ENCODE measurements at places on chromosomes 6 and 20. TPM values are rescaled to one million over a fixed set of nuclear protein-coding genes. Genes with fewer than 3 reads are reported as not detected.

The MYB gene
- total RNA-seq, result 0.18 TPM

- DNase-seq, result no peak
Observed at GRCh38 chr20:1332749-1333300, 3.9 kb upstream of the SDCBP2 start.

- DNase-seq, result no peak
Observed at GRCh38 chr20:54017846-54018245, 52.5 kb downstream of the BCAS1 start.

GRCh38 chr6:89468998-89469397 lies 36.0 kb downstream of the ANKRD6 start:
- no peak for DNase-seq

- DNase-seq, result no peak
Observed at GRCh38 chr20:47917549-47918070, 132.3 kb upstream of the SULF2 start.

Data from HFFc6 (cell line).